Fibroblast of gingiva (primary cell): ENCODE measurements at places on chromosomes 12 and 14.

GRCh38 chr12:16325426-16325825 is 22.0 kb upstream of the MGST1 start:
- no peak for DNase-seq

- DNase-seq = peak; percentile 96
These were observed 3.0 kb downstream of the MIS18BP1 start for GRCh38 chr14:45249856-45250575.

DNA sequence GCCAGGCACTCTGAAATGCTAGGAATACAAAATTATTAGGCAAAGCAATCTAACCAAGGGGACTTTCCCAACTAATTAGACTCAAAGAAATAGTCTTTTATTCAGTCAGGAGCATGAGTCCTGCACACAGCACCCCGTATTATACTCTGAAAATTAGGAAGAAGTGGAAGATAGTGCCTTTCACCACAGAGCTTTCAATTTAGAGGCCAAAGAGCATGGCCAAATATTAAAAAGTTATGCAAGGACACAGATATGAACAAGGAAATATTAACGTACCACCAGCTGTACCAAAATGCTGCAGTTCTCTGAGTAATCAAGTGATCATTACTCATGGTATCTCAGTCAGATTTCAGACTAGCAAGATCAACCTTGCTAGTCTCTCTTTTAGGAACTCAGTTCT is 22.6 kb upstream of the MDM2 start:
- peak; percentile 34 for DNase-seq

- no peak for DNase-seq
These were observed 23.8 kb upstream of the STRAP start for GRCh38 chr12:15858353-15858752.

GRCh38 chr14:70816525-70816924 is 7.2 kb upstream of the MAP3K9 start:
- no peak for DNase-seq

GRCh38 chr12:76562130-76562529 is 2.6 kb upstream of the OSBPL8 start:
- DNase-seq = peak; percentile 29

DNA sequence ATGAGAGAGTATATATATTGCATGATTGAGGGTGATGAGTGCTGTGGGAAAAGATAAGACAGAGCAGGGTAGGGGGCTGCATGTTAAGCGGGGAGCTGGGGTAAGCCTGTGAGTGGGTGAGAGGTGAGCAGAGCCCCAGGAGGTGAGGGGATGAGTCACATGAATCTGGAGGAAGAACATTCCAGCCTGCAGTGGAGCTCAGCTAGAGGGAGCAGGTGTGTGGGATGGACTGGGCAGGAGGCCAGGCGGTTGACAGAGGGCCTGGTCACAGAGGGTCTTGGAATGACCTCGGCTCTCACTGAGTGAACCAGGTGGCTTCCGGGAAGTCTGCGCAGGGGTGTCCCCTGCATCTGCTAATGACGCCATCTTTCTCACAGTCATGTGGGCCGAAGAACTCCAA is 44.4 kb downstream of the GIT2 start:
- DNase-seq = no peak

DNA sequence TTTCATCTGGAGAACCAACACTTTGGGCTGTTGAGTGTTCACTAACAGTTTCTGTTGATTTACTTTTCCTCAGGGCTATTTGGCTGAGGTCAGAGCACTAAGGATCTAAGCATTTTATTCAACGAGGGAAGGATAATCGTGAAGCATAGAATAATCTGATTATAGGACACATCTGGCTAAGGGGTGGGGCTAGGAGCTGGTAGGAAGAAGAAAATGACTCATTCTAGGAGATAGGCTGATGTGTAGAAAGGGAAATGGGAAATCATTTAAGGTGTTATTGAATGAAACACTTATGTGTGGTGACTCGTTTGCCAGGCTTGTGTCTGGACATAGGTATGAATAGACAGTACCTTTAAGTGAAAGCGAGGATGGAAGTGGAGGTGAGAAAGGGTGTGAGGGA is 167.2 kb downstream of the ETNK1 start:
- DNase-seq = no peak

GRCh38 chr12:69415471-69416275 is 54.5 kb upstream of the FRS2 start:
- peak; percentile 92 for DNase-seq

GRCh38 chr14:89635615-89636014 is 218.6 kb upstream of the FOXN3 start:
- peak; percentile 11 for DNase-seq

DNA sequence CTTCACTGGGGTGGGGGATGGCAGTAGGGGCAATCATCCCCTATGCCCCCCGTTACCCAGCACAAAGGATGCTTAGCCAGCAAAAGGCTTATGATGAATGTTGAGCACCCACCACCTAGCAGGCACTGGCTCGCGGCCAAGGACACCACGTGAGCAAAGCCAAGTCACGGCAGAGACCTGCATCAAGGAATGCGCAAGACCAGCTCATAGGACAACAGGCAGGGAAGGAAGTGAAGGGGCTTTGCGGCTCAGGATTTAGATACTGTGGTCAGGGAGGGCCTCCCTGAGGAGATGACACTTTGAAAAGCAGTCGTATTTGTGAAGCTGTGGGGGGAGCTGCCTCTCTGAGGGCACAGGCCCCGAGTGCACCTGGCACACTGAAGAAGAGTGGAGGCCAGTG is 32.8 kb downstream of the SH2B3 start:
- DNase-seq = no peak

- no peak for DNase-seq
These were observed 15.6 kb upstream of the PLEKHD1 start for GRCh38 chr14:69468949-69469348.

DNA sequence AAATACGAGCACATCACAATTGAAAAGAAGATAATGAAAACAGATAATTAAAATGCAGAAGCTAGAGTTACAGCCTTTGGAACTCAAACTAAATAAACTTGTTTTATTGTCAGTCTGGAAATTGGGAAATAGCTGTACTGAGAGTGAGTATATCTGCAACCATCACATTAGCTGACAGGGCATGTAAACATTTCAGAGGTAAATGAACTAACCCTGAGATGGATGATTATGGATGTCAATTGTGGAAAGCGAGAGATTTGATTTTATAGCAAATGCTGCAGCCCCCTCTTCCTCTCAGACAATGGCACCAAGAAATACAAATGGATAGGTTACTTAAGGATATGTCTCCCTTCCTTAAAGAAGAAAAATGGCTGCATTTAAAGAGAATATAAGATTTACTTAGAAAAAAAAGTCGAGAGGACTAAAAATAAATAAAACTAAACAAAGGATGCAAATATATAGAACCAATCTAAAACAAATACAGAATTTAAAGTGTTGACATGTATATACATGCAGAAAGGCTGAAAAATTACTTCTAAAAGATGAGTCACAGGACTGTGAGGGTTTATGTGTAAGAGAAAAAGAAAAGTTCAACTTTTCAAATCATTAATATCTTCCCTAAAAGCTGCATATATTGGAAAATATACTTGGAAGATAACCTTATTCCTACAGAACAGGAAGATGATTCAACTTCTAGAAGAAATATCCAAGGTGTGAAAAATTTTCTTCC is 120.3 kb upstream of the FLRT2 start:
- no peak for DNase-seq

DNA sequence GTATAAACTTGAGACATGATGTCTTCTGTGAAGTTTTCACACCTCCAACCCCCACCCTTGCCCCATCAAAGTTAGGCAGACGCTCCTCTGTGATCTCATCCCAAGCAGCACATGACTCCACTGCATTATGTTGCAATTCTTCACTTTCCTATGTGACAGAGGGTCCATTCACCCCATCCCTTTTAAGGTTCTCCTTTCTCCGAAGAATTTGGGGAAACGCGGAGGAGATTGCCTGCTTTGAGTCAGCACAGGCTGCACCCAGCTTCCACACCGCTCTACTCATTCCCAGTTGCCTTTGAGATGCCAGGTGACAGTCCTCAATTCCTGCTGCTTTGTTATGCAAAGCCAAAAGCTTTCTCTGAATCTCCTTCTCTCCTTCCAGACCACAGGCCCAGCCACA is 61.8 kb downstream of the PHLDA1 start:
- no peak for DNase-seq

GRCh38 chr14:89331398-89331797 is 85.6 kb downstream of the FOXN3 start:
- no peak for DNase-seq

DNA sequence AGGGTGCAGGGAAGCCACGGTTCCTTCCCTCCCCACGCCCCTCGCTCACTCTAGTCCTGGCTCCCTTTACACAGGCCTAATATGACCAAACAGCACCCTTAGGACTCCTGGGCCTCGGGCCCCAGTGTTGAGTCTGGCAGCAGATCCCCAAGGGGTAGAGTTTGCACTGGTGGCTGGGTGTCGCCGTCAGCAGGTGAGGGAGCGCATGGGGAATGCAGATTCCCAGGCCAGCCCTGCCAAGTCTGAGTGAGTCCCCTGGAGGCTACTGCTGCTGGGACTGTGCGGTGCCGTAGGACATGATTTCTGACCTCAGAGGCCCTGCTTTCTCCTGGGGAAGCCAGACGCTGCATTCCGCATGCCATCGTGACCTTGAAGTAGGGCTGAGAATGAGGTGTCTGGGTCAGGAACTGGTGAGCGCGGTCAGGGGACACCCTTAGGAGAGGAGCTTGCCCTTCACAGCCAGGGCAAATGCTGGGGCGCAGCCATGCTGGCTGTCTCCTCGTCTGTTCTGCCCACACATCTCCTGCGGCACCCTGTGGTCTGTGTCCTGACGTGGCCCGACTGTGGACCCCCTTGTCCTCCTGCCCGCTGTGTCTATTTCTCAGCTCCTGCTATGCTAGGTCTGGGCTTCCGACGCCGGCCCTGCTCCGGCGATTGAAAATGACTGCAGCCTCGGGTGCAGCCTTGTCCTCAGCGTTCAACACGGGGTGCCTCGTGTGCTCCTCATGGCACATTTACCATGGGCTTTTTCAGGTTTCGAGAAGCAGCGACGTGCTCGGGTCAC is 37.6 kb upstream of the PRMT8 start:
- DNase-seq = no peak

GRCh38 chr12:24378548-24379407 is 429.3 kb upstream of the SOX5 start:
- DNase-seq = peak; percentile 52

DNA sequence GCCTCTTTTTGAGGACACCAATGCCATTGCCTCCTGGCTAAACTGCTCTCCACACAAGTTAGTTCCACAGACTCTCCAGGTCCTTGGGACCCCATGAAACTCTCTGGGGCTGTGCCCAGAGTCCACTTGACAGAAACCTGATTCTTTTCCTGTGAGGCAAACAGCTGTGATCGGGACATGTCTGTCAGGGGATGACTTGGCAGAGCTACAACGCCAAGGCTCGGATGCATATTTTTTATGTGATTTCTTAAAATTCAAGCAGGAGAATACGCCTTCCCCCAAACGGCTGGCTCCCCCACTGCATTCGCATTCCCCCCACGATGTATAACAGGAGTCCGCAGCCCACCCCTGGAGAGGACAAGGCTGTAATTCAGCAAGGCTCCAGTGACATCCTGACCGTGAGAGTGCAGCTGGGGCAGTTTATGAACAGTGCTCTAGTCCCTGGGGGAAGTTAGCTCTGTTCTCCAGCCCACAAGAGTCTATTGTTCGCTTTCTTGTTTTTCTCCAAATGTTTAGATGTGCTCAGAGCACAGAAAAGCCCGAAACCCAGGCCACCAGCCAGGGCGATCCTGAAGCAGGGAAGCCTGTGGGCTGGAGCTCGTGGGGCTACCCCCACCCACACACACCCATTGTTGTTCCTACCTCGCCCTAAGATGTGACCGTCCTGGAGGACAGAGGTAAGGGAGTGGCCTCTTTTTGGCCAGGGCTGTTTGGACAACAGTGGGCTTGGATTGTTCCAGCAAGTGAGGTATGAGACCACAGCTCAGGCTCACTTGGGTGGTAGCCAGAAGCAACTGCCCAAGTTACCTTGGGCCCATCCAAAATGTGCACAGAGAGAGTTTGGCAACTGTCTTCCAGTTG is 159.5 kb downstream of the ZFP36L1 start:
- no peak for DNase-seq

GRCh38 chr14:36356862-36357261 is 36.4 kb upstream of the MBIP start:
- no peak for DNase-seq

DNA sequence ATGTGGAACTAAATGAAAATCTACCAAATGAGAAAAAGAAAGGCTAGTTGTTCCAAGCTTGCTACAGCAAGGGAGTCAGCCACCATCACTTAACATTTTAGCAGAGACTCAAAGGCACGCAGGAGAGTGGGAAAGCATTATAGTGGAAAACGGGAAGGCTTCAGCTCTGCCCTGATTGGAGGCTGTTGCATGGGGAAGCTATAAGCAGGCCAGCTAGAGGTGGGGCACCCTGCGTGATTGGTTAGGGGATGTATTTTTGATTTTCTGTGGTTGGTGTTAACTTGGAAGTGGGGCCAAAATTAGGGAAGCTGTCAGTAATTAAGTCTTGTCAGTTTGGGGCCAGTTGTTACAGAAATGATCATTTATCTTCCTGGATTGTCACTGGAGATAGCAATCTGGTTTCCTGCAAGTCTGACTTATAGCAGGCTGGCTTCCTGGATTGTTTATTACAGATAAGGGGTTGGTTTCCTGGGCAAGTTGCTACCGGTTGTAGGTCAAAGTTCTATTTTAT is 93.9 kb downstream of the FAR2 start:
- no peak for DNase-seq

DNA sequence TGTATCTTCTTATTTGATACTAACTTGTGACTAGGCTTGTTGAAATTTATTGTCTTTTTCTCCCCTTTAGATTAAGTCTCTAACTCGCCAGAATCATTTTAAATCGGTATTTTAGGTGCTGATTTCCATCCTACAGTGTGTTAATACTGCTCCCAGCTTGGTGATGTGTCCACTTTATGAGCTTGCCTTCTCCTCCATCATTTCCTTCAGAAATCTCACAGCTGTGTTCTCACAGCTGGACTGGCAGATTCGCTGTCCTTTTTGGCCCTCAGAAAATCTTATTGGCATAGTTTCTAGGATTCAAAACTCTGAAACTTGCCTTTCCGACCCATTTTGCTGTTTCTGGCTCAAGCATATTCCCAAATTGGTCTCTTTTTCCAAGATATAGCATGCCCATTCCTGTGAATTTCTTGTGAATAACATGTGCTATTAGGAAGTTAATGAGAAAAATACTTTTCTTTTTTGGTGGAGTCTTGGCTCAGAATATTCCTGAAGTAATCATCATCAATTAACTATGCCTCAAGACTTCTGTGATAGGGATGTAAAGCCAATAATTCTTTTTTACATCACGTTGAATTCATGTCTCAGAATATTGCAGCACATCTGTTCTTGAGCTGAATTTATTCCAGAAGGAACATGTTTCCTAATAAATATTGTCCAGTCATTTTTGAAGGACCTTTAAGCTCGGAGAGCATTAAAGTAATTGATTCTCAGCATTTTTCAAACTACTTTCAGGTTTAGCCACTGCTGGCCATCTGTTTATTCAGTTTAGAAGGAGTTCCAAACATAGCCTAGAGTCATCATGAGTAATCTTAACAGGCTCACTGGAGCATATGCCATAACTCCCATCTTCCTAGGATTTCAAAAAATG is 50.0 kb upstream of the USP44 start:
- peak; percentile 46 for DNase-seq
